NCI-H1930 (cell line): ENCODE measurements at places on chromosomes 5 and 9.

GRCh38 chr9:124828489-124829333, 24.5 kb upstream of the WDR38 start:
- DNase-seq: no peak

GRCh38 chr9:134585746-134586706, 55.6 kb upstream of the COL5A1 start:
- DNase-seq: no peak

- DNase-seq: no peak
These were observed 431.7 kb upstream of the POU5F2 start for GRCh38 chr5:94173100-94173499.

GRCh38 chr5:148974642-148975327, 88.1 kb downstream of the SH3TC2 start:
- no peak for DNase-seq

GRCh38 chr9:84261070-84261746, 79.3 kb downstream of the SLC28A3 start:
- peak; percentile 82 for DNase-seq

DNA sequence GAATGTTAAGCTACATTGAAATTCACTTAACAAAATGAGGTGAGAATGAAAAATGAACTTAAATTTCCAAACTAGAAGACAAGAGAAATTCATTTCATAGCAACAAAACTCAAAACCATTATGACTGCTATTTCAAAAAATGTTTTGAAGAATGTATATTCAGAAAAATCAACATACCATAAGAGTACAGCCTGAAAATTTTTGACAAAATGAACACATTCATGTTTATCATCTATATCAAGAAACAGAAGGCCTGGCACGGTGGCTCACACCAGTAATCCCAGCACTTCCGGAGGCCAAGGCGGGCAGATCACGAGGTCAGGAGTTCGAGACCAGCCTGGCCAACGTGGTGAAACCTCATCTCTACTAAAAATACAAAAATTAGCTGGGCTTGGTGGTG, 4.2 kb upstream of the IL6ST start:
- no peak for DNase-seq

DNA sequence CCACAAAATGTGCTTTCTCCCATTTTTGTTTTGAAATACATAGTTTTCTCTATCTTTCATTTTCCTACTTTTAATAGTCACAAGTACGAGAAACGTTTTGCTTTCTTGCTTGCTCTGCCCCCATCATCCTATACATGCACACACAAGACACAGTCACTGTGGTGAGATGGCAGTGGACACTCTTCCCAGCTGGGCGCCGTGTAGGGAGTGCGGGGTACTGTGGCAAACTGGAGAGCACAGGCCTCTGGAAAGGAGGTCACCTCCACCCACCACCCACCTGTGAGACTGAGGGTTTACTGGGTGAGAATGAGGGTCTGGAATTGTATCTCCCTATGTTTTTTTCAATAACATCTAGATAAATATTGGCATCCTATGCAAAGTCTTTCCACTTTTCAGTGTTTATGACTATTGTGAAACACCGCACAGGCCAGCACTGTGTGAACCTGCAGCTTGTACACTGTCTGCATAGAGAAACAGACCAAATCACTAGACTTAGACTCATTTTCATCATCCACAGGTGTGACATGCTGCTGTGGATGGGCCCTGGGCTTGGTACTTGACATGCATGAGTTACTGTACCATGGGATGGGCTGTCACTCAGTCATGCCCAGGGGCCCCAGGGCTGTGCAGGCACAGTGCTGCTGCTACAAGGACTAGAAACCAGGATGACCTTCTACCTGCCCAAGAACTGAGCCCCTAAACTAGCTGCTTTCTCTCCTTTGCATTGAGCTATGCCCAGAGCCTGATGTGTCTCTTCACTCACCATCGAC, 118.1 kb upstream of the LMX1B start:
- no peak for DNase-seq

GRCh38 chr5:57776035-57776434, 293.4 kb upstream of the ACTBL2 start:
- no peak for DNase-seq

GRCh38 chr5:73238873-73239272, 65.9 kb downstream of the TMEM174 start:
- no peak for DNase-seq

GRCh38 chr9:26863074-26863473, 29.5 kb downstream of the CAAP1 start:
- DNase-seq: no peak

DNA sequence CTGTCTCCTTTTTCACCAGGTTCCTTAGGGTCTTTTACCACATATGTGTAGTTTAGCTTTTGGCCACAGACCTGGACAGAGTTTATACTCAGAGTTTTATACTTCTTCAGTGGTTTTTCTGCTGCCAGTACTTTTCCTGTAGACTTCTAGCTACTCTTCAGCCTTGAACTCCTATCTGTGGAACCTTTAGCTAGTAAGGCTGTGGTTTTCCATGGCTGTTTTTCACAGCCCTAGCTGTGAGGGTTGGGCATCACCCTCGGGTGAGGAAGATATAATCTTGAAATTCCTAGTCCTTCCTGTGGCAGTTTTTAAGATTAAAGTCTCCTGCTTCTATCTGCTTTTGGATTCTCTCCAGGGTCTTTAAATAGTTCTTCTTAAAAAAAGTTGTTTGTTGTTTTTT, 109.1 kb downstream of the FGF1 start:
- no peak for DNase-seq

DNA sequence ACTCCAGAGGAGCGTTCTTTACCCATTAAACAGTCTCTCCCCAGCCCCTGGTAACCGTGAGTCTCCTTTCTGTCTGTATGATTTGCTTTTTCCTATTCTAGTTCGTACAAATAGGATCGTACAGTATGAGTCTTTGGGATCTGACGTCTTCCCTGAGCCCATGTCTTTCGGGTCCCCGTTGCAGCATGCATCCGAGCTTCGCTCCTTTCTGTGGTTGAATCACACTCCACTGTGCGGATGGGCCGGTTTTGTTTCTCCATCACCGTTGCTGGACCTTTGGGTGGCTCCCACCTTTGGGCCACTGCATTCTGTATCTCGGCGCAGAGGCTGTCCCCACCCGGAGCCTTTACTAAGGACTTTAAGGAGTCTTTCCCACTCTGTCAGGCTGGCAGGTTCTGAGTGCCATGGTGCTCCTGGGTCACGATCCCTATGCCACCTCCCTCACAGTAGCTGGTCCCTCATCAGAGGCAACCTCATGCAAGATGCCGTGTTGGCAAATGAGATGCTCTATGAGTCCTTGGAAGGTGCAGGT, 145.7 kb upstream of the COL5A1 start:
- DNase-seq: no peak

- DNase-seq: no peak
These were observed 398.7 kb downstream of the EBF1 start for GRCh38 chr5:158701007-158701391.

GRCh38 chr5:62690421-62690820, 111.8 kb downstream of the LRRC70 start:
- DNase-seq: no peak

- DNase-seq: no peak
These were observed 39.3 kb downstream of the NUDT12 start for GRCh38 chr5:103523319-103523718.

GRCh38 chr9:16543225-16543624, 327.2 kb downstream of the BNC2 start:
- DNase-seq: no peak

DNA sequence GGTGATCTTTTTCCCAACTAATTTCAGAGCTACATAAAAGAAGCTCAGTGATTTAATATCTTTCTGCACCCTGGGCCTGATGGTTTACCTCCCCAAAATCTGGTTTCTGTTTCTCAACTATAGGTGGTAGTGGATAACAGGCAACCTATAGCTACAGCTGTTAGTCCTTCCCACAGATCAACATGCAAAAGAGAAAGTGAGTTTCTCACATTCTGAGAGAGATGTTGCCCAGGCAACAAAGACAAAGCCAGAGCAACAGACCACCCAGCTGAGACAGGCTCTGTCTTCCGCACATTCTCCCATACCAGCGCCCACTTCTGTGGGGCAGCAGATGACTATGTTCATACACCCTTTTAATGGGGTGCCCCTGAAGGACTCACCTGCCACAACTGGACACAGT, 40.7 kb upstream of the PPP2R2B start:
- no peak for DNase-seq

DNA sequence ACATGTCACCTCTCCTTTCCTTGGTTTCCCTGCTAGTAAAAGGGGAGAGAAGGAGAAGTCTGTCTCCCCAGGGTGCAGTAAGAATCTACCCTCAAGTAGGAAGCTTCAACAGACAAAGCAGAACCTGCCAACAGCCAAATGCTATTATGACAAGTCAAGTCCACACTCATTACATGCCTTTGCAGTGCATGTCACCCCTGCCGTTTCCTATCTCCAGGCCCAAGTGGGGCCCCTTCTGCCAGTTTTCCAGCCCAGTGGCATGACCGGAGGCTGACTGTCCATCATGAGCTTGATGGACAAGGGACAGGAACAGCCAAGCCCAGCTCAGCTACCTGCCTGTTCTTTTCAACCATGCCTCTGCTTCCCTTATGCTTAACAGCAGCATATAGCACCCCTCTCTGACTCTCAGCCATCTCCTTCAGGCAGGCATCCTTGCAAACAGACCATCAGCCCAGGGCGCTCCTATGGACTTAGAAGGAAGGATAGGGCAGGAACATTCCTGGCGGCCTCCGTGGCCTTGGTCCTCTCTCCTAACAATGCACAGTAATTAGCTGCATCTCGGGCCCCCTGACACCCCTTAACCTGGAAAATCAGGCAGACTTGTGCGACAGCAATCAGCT, 107.2 kb upstream of the RAD23B start:
- no peak for DNase-seq

GRCh38 chr5:75050415-75050814, 1.9 kb downstream of the GCNT4 start:
- DNase-seq: no peak

DNA sequence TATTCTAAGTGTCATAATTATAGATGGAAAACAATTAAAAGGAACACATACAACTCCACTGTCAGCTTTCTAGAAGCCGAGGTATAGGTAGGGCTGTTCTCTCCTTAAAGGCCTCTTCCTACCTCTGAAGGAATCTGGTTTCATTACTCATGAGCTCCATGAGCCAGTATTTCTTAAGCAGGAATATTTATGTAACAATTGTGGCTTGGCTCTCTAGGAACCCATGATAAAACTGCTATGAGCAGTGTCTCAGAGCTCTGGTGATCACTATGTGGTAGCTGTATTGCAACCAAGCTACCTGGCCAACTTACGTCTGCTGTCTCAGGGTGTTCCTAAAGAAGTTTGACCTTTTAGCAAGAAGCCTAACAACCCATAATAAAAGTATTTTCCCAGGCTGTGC, 157.7 kb downstream of the CEP120 start:
- DNase-seq: no peak

DNA sequence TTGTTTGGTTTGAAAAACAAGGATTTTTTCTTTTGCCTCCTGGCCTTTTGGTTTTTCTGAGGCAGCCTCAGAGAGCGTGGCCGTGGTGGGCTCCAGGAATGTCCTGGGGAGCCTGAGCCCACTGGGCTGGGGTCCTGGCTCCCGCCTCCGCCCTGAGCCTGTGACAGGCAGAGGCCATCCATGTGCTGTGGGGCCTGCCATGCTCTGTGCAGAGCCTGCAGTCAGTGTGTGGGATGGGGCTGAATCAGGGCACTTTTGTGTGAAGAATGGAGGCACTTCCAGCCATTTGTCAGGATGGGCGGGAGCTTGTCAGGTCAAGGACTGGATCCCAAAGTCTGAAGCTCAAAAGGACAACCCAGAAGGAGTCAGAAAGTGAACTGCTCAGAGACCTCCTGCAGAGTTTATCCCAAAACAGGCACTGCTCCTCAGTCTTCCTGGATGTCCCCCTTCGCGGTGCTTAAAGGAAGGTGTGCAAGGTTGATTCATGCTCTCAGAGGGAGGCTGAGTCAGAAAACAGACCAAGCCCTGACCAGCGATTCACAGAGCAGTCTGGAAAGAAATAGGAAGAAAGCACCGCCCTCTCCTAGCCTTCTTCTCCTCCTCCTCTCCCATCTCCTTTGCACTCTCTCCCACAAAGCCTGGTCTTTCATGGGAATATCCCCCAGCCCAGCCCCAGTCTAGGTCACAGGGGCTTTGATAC, 53.2 kb downstream of the MVB12B start:
- no peak for DNase-seq

DNA sequence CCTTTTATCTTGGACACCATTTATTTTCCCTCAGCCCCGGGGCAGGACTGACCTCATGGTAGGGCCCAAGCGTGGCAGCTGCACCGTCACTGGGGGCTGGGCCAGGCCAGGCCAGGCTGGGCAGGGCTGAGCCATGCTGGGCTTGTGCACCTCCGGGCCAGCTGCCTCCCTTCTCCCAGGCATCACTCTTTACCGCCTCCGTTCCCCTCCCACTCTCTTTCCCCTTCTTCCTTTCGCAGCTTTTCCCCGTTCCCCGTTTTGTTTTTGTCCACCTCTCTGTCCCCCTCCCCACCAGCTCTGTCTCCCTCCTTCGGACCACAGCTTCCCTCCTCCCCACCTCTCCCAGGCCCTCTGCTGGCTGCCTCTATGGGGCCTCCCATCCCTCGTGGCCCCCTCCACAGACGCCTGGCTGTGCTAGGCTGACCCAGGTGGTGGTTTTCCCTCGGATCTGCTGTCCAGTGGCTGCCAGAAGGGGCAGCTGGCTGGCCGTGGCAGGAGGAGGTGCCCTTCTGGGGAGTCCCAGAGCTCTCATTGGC, 17.9 kb downstream of the FGF18 start:
- no peak for DNase-seq

GRCh38 chr9:137049544-137050449, 3.8 kb upstream of the NPDC1 start:
- peak; percentile 26 for DNase-seq

DNA sequence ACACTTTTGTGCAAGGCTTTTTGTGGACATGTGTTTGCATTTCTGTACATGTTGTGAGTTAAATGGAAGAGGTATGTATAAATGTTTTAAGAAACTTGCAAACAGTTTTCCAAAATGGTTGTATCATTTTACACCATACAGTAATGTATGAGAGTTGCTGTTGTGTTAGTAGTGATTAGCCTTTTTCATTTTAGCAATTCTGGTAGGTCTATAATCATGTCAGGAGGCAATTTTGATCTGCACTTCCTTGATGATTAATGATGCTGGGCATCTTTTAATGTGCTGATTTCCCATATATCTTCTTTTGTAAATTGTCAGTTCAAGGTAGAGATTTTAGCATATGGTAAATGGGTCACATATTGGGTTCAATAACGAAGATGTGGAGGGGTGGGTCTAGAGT, 87.3 kb downstream of the ANKRD18B start:
- no peak for DNase-seq

DNA sequence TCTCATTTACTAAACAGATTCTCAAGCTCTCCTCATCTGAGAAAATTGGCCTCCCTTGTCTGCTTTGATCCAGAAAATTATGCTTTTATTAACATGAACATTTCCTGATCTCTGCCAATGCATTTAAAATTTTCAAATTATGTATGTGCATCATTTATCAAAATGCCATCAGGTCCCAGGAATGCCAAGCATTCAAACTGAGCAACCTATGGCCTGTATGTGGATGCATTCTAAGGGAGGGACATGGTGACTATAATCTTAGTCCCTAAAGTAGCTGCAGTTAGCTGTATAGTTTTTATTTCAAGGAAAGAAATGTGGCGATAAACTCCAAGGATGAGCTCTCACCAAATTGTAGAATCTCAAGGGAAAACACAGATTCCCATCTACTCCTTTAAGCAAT, 9.7 kb upstream of the RORB start:
- DNase-seq: no peak

GRCh38 chr9:76905791-76906646, at the start of gene PRUNE2:
Gene PRUNE2, minus strand, starts transcription at chr9:76906114. Its CDS starts 151 bp downstream, at chr9:76905963.
- DNase-seq: peak; percentile 60
